Ascending aorta (tissue), 2 donors: ENCODE measurements at places on chromosomes 2 and 18.

DNA sequence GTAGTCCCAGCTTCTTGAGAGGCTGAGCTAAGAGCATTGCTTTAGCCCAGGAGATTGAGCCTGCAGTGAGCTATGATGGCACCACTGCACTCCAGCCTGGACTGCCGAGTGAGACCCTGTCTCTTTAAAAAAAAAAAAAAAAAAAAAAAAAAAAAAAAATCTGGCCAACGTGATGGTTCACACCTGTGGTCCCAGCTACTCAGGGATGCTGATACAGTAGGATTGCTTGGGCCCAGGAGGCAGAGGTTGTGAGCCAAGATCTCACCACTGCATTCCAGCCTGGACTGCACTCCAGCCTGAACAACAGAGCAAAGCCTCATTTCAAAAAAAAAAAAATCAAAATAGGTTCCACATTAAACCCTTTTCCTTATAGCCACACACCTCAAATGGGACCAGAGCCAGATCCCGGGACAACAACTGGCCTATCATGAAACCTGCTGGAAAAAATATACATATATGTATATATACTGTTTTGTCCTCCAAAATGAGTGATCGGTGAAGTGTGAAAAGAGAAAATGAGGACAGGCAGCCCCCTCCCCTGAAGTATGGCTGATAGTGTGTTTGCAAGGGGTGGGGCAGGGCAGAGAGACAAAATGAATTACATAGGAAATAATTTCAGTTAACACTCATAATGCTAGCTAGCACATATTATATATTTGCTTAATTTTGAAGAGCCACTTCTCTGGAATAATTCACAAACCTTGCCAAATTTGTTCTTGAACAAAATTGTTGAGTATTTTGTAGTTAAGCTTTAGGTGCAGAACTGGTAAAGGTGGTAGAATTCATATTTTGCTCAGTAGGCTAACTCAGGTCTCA is 22.9 kb downstream of the MAPRE2 start:
- no peak for DNase-seq
- H3K27me3 ChIP-seq: no peaks in the 10 kb centered on the region
- H3K4me3 ChIP-seq: no peak overlapping the region
- H3K36me3 ChIP-seq: no peaks in the 10 kb centered on the region
- no peaks in the 10 kb centered on the region for H3K4me1 ChIP-seq

DNA sequence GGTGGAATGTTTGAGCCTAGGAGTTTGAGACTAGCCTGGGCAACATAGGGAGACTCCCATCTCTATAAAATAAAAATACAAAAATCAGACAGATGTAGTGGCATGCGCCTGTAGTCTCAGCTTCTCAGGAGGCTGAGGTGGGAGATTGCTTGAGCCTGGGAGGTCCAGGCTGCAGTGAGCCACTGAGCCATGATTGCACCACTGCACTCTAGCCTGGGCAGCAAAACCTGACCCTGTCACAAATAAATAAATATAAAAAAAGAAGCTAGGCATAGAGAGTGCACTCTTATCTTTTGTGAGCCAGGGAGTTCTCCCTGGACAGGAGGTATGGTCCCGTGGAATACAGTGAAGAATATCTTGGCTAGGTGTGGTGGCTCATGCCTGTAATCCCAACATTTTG is 11.0 kb upstream of the KYNU start:
- no peaks in the 10 kb centered on the region for H3K4me1 ChIP-seq
- no peak overlapping the region for H3K27ac ChIP-seq
- H3K4me3 ChIP-seq: no peak overlapping the region
- H3K27me3 ChIP-seq: no peaks in the 10 kb centered on the region

- H3K27ac ChIP-seq: no peak overlapping the region
- no peak overlapping the region for H3K4me3 ChIP-seq
- H3K27me3 ChIP-seq: no peaks in the 10 kb centered on the region
- DNase-seq: no peak
- peaks cover 10% of the 10 kb centered on the region for H3K4me1 ChIP-seq
Measured at GRCh38 chr2:68200157-68200787, 42.6 kb downstream of the PNO1 start.

DNA sequence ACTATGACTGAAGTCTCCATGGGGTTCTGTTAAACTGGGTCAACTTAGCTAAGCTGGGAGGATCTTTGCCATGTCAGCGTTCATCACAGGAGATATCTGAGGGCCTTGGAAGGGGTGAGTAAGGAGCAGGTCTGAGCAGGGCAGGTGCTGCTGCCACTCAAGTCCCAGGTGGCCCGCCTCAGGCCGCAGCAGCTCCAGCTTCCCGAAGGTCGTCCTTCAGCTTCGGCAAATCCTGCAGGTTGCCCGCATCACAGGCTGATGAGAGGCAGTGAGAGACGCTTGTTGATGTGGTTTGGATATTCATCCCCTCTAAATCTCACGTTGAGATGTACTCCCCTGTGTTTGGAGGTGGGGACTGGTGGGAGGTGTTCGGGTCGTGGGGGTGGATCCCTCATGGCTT is 166.6 kb downstream of the VAPA start:
- H3K4me3 ChIP-seq: no peak overlapping the region
- no peaks in the 10 kb centered on the region for H3K27me3 ChIP-seq
- no peaks in the 10 kb centered on the region for H3K36me3 ChIP-seq
- H3K27ac ChIP-seq: no peak overlapping the region
- DNase-seq: no peak

DNA sequence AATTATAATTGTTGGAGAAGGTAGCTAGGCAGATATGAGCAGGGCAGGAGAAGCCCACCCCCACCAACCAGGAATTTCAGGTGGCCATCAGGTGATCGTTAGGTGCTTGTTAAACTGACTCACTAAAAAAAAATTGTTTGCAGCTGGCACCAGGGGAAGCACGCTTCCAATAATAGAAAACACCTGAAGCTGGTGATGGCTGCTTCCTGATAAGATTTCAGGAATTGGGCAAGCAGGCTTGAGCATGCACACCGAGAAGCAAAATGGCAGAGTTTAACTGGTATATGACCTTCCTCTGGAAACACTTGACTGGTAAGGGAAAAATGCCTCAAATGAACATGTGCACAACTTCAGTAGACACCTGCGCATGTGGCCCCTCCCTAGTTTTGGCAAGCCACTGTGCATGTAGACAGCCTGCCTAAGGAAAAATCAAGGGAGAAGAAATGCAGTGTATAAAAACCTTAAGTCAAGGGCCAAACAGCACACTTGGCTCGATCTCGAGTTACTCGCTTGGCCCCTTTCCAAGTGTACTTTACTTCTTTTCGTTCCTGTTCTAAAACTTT is 292.8 kb downstream of the CCDC85A start:
- no peaks in the 10 kb centered on the region for H3K27me3 ChIP-seq
- no peak overlapping the region for H3K4me3 ChIP-seq

DNA sequence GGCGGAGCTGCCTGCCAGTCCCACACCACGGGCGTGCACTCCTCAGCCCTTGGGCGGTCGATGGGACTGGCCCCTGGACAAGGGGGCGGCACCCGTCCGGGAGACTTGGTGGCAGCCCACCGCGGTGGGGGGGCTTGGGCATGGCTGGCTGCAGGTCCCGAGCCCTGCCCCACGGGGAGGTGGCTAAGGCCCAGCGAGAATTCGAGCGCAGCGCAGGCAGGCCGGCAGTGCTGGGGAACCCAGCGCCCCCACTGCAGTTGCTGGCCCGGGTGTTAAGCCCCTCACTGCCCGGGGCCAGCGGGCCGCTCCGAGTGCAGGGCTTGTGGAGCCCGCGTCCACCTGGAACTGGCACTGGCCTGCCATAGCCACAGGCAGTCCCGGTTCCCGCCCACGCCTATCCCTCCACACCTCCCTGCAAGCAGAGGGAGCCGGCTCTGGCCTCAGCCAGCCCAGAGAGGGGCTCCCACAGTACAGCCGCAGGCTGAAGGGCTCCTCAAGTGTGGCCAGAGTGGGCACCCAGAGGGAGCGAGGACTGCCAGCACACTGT is 742.9 kb upstream of the DDX18 start:
- no peak overlapping the region for H3K27ac ChIP-seq
- no peak overlapping the region for H3K4me3 ChIP-seq
- H3K4me1 ChIP-seq: no peaks in the 10 kb centered on the region
- no peak for DNase-seq
